GM12864 (cell line): ENCODE measurements at places on chromosomes 3 and 15.

DNA sequence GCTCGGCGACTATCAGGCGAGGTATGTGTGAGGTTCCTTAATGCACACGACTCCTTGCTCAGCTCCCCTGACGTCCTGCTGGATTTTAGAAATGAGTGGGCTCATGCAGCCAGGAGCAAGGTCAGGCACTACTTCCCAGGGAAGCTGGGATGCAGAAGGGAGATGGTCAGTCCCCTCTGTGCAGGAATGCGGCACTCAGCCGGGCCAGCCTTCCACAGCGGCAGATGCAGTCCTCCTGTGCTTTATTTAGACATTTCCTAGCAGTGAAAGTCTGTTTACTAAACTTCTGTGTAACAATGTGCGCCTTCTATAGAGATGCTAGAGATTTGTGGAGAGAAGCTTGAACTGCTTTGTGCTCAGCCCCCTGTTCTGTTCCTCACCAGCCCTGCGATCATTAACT is 252.1 kb downstream of the SLCO3A1 start:
- no peak for DNase-seq

DNA sequence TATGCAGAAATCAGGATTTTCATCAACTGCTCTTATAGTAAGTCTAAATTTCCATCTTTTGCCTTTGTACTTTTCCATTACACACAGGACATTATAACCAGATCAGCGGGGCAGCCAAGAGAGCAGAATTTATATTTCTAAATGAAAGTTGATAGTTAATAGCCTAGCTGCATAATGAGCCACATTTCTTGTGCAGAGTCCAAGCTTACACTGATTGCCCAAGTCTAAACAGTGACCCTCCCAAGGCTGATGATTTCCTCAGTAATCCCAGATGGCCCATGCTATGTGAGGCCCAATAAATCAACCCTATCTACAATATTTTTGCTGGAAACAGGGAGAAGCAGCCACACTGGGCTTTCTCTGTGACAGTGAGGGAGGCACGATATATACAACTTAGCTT is 475.8 kb upstream of the KCNMB2 start:
- no peak for DNase-seq

- no peak for DNase-seq
These were observed 14.5 kb downstream of the ZNF609 start for GRCh38 chr15:64474846-64475245.

GRCh38 chr15:88800026-88800425 is 3.2 kb upstream of the ACAN start:
- DNase-seq = no peak

DNA sequence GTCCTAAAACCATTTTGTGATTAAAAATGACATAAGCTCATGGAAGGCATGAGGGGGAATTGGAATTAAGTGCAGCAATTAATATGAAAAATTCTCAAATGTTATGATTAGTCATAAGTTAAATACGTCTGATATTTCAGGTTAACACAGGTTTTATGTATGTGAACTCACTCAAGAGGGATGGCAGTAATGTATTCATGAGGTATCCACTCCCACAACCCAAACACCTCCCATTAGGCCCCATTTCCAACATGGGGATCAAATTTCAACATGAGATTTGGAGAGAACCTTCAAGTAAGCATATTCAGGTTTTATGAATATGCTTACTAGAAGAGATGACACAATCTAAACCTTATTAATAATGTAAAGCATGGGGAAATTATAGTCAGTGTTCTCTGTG is 41.6 kb upstream of the IL20RB start:
- DNase-seq = no peak

DNA sequence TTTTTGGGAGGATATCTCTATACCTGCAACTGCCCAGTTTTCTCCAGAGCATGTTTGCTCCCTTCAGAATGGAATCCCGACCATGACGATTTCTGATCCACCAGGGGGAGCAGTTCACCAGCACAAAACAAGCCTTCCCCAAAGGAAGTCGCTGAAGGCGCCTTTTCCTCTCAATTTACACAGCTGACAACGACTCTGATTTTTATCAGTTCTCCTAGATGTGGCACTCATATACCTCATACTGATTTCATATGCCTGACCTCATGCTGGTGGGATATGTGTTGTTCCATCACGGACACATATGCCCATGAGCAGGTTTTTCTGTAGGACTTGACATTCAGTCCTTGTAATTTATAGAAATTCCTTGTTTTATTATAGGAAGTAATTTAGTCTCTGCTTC is 1028.2 kb downstream of the MCTP2 start:
- peak; percentile 0 for DNase-seq

DNA sequence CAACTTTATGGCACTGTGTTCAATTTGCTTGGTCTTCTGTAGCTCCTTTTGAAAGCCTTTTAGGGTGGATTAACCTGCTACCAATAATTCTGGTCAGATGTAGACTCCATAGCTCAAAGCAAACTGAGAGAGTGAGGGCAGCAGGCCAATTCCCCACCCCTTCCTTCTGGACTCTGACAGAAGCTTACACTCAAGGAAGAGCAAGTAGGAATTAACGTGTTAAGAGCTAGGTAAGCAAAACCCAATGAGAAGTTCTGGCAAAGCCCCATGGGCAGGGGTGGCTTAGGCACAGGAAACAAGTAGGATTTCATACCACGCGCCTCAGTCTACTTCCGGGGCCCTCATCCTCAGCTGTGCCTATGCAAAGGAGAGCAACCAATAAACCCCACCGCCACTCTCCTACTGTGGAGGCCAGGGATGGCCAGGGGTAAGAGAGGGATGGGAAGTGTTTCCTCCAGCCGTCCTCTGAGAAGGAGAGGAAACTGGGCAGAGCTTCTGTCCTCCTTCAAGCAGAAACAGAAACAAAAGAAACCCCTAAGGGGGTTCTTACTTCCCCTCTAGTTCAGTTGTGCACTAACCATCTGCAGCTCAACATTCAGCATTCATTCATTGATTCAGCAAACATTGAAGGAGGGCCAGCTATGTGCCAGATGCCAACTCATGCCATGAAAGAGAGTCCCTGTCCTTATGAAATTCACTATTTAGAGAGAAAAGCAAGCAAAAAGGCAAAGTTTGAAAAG is 12.6 kb downstream of the CCR5 start:
- DNase-seq = no peak
